ENCODE measurements at places on chromosomes 7 and 10. TPM values are rescaled to one million over a fixed set of nuclear protein-coding genes. Genes with fewer than 3 reads are reported as not detected.

- DNase-seq = no peak
These were observed 13.4 kb upstream of the GLI3 start for GRCh38 chr7:42250411-42250810.

- DNase-seq = peak; percentile 20
These were observed 88.7 kb downstream of the PHYHIPL start for GRCh38 chr10:59265141-59265540.

GRCh38 chr10:3477683-3478082 is 305.1 kb upstream of the PITRM1 start:
- no peak for DNase-seq

DNA sequence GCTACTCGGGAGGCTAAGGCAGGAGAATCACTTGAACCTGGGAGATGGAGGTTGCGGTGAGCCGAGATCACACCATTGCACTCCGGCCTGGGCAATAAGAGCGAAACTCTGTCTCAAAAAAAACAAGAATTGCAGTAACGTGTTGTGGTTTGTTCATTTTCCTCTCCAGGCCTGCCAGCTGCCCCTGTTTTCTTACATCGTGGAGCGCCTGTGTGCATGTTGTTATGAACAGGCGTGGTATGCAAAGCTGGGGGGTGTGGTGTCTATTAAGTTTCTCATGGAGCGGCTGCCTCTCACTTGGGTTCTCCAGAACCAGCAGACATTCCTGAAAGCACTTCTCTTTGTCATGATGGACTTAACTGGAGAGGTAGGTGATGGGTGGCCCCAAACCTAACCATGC is 52.1 kb downstream of the TRRAP start:
- no peak for DNase-seq

- no peak for DNase-seq
These were observed 87.2 kb downstream of the TCF7L2 start for GRCh38 chr10:113037218-113037617.

DNA sequence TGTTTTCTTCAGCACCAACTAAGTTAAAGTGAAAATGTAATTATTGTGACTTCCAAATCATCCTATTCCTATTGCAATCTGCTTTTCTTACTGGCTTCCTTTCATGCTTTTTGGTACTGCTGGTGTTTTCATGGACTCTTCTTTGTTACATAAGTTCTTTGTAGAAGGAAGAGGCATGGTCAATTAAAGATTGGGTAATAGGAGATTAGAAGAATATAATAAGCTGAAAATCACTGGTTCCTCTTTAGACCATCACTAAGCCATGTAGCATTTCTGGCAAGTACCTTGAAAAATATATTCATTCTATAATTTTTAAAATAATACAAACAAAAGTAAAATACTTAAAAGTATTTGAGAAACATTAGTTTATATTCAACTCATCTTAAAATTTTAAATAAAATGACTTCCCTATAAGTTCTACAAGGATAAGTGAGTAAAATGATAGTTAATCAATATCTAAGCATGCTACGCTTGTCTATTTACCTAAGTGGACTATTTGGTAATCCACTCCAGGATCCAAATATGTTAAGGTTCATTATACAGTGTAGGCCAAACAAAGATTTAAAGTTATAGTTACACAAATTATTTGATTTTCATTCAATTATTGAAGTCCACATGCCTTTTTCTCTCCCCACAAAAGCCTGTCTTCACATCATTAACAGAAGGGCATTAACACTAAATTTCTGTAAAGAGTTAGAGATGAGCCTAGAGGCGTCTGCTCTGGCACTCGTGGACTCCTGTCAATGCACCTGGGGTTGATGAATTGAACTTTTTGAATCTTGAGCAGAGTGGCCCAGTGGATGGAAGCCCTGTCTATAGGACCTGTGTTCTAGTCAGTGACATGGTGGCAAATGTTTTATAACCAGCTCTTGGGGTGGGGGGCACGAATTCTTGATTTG is 408.1 kb downstream of the INHBA start:
- no peak for DNase-seq

DNA sequence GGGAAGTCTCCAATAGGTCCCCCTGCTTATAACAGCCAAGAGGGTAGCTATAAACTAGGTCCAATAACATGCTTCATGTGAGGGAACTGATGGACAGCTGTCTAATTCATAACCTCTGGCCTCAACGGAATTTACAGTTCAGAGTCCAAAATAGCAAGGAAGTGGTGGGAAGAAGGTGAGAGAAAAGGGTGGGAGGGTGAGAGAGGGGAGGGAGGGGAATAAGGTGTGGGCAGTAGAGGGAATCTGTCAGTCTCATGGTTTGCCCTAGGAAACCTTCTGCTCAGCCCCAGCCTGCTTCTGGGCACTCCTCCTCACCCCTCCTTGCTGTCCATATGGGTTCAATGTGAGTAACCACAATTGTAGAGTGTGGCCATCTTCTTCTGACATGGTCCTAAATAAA is 133.4 kb upstream of the ADO start:
- no peak for DNase-seq

DNA sequence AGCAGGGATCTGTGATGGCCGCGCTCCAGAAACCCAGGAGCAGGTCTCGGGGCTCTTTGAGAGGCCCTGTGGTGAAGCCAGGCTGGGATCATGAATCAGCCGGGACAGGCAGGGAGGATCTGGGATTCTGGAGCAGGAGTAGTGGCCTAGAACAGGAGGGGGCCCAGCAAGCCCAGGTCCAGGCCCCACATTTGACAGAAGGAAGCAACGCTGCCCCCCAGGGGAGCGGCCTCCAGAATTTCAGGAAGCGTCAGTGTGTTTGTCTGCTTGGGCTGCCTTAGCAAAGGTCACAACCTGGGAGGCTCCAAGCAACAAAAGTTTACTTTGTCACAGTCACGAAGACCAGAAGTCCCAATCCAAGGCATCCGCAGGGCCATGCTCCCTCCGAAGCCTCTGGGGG is 36.8 kb downstream of the CLRN3 start:
- DNase-seq = no peak

GRCh38 chr7:95716357-95717122 is 55.8 kb upstream of the DYNC1I1 start:
- DNase-seq = no peak

The ZNF735 gene
- not detected for total RNA-seq

The KAZALD1 gene
- total RNA-seq = 1.2 TPM

Measured in GM23338 (cell line).